ENCODE measurements at places on chromosomes 11 and 22. TPM values are rescaled to one million over a fixed set of nuclear protein-coding genes. Genes with fewer than 3 reads are reported as not detected.

ROM1 gene
- total RNA-seq, result 1.2 TPM

TMEM9B gene
- total RNA-seq, result 13.0 TPM

SLC37A4 gene
- 16.6 TPM for total RNA-seq

SLC22A25 gene
- total RNA-seq, result not detected

C11orf86 gene
- not detected for total RNA-seq

PGA4 gene
- not detected for total RNA-seq

OR2D2 gene
- total RNA-seq, result 3.3 TPM

MDK gene
- 5.4 TPM for total RNA-seq

EMID1 gene
- not detected for total RNA-seq

POU2AF1 gene
- 285 TPM for total RNA-seq

Measured in OCI-LY7 (cell line).